ENCODE measurements at places on chromosomes 13 and 19.

GRCh38 chr19:1169921-1170885, 3.9 kb downstream of the SBNO2 start:
- DNase-seq, result no peak

DNA sequence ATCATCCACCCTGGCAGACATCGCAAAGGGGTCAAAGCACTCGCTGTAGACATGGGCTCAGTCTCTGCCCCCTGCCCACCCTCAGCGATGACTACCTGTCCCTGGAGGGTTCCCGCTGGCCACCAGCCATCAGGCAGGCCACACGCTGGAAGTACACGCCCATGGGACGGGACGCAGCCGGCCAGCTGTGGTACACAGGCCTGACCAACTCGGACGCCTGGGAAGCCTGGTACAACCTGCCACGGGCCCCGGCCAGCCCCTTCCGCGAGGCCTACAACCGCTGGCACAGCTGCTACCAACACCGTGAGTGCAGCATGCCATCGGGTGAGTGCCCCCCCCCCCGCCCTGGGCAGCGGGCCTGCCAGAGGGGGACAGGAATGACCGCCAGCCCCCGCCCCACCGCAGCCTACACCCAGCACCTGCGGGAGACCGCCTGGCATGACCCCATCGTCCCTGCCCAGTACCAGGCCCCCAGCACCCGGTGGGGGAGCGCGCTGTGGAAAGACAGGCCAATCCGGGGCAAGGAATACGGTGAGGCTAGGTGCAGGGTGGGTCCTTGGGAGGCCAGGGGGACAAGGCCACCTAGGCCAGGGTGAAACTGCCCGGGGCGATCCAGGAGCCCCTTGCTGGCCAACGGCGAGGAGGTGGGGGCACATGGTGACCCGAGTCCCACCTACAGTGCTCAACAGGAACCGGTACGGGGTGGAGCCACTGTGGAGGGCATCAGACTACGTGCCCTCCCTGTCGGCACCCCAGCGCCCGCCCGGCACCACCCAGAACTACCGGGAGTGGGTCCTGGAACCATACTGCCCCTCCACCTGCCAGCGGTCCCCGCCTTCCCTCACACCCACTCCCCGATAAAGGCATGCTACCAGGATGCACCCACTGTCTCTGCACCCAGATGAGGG, 4.4 kb downstream of the TEKTIP1 start:
- no peak for DNase-seq

DNA sequence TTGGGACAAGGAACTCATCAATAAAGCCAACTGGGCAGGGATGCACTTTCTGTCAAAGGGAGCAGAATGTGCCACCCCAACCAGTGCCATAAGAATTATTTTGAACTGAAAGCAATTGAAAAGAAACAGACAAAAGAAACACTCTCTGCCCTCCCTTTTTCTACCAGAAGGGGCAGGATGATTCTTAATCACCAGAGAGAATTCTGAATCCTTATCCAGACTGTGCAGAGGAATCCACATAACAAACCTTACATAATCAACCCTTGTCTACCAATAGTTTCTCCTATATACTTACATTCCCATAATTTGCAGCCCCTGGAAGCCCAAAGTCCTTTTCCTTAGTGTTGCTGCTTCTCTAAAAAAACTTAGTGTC, 520.7 kb upstream of the NBEA start:
- no peak for DNase-seq

DNA sequence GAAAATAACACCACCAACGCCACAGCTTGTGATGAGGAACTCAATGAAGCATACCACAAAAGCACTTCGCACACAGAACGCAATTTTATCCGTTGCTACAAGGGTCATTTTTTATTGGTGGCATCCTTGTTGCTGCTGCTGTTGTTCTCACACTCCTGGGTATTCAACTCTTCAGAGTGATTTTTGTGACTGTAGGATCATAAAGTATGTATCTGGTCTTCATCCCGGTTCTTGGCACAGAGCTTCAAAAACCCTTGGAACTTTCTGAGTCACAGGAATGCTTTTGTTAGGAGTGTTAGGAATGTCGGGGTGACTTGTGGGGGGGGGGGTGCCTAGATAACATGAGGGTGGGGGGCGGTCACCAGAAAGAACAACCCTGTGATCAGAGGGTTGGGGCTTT, 108.4 kb downstream of the ZNF557 start:
- no peak for DNase-seq

GRCh38 chr19:39405261-39405957, 1.2 kb upstream of the ZFP36 start:
- DNase-seq, result no peak

GRCh38 chr19:39834287-39834841, 402 bp upstream of the DYRK1B start:
- DNase-seq, result no peak

GRCh38 chr19:49861541-49862378, 5.6 kb downstream of the PNKP start:
- no peak for DNase-seq

DNA sequence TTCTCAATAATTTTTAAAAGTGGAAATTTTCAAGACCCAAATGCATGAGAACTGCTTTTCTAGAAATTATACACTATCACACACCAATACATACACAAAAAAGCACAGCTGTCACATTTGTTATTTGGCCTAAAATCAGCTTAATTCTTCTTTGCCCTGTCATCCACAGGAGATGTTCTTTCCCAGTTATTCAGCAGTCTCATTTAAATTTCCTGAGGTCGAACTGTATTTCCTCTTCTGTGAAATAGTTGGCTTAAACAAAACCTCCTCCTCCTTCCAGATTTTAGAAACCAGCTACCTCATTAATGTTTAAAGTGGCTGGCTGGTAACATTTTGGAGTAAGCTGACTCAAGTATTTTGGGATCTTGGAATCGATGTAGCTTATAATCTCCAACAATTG, 39.1 kb downstream of the SMAD9 start:
- no peak for DNase-seq

DNA sequence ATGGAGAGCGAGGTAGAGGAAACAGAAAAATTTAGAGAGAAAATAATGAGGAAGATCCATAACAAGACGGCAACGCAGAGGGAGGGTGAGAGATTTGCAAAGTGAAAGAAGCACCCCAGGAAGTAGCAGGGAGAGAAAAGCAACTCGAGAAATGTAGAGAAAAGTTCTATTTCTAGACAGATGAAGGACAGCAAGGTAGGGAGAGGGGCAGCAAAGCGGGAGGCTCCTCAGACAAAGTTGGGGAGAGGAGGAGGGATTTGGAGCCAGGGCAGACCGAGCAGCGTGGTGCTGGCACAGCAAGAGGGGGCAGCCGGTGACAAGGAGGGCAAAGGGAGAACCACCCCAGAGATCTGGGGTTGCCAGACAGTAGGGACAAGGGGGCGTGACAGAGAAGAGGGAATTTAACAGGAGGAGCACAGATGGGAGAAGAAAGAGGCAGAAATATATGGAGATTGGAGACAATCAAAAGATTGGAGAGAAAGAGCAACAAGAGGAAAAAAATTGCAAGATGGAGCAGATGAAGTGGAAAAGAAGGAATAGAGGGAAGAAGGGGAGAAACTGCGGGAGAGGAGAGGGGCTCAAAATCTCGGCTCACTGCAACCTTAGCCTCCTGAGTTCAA, 989 bp downstream of the ZNF766 start:
- no peak for DNase-seq

- peak; percentile 98 for DNase-seq
Measured at GRCh38 chr19:752652-753517, 2.0 kb downstream of the MISP start.

GRCh38 chr13:69776937-69777336, 330.7 kb upstream of the ATXN8OS start:
- DNase-seq, result no peak

DNA sequence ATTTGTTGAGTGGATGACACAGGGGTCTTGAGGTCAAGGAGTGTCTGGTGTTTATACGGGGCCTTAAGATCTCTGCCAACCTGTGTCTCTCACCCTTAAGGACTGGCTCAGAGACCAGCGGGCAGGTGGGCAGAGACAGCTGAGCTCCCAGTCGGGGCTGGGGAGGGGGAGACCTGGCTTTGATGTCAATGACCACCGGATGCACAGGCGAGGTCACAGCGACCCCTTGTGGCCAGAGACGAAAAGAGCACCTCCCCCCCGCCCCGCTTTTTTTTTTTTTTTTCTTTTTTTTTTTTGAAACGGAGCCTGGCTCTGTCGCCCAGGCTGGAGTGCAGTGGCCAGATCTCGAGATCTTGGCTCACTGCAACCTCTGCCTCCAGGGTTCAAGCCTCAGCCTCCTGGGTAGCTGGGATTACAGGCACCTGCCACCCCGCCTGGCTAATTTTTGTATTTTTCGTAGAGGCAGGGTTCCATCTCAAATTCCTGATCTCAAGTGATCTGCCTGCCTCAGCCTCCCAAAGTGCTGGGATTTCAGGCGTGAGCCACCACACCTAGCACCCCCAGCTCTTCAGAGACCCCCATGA, 12.1 kb upstream of the KLK14 start:
- peak; percentile 71 for DNase-seq

- DNase-seq, result no peak
Measured at GRCh38 chr19:42487032-42487797, 41.1 kb downstream of the CEACAM1 start.

GRCh38 chr13:98026457-98026857, 73.0 kb downstream of the IPO5 start:
- peak; percentile 33 for DNase-seq

DNA sequence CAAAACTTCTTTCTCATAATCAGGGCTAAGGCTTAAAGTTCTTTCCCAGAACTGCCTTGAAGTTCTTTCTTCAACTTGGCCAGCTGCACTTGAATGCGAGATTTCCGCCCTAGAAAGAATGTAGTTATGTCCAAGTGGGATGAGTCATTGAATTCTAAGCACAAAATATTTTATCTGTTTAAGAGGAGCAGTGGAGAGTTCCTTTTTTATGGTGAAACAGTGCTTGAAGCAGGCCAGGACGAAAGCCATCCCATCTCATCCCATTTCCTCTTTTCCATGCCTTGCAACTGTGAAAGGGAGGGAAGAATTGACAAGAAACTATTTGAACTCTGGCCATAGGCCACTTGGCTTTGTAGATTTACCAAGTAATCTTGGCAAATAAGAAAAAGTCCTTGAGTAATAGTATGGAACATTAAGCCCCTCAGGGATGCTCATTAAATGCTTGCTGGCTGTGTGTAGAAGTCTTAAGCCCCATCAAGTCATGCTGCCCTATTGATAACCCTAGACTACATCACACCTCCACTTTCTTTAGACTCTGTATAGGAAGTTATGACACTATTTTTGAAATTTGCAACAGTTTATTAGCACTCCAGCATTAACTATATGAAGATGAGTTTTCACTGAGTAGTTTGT, 174.5 kb downstream of the KCTD12 start:
- DNase-seq, result no peak

DNA sequence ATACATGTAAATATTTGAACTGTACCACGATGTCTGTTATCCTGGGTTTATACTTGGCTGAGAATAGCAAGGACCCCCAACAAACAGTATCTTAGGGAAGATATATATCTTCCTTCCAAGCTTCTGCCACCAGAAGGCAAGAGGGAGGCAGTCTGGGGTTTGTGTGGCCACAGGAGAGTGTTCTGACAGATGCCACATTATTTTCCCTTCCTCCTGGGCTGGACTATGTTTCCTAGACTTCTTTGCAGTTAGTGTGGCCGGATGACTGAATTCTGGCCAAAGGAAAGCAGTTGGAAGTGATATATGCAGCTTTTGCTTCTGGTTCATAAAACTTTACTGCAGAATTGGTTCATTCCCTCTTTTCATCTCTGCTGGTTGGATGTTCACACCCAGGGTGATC, 39.9 kb upstream of the TMTC4 start:
- DNase-seq, result no peak

DNA sequence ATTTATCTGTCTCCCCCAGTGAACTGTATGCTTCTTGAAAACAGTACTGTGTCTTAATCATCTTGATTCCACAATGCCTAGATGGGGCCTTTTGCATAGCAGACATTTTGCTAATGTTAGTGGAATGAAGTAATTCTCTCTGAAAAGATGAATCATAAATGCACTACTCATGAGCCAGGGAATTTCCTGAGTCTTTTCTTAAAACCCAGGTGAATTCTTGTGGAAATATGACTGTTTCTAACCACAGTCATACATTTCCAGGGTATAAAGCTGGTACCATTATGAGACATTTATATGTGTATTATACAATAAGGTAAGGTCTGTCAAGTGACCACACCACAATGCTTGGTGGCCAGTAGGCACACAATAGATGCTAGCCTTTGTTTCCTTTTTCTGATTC, 5.5 kb upstream of the KCTD4 start:
- no peak for DNase-seq

- DNase-seq, result no peak
Measured at GRCh38 chr19:29541473-29542253, 15.9 kb downstream of the VSTM2B start.

DNA sequence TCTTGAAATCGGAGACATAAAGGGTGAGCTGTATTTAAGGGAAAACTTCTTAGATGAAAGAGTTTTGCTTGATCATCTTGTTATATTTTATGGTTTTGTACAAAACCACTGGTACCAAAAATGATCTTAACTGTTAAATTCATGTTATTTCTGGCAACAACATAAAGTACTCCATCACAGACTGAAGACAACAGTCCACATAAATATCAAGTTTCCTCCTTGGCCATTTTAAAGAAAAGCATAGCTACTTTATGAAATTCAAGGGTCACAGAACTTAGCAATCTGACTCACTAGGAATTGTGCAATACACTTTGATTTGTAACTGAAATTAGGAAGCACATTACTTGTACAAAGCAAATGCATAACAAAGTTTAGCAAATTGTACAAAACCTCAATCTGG, 66.3 kb downstream of the TBC1D4 start:
- DNase-seq, result no peak

DNA sequence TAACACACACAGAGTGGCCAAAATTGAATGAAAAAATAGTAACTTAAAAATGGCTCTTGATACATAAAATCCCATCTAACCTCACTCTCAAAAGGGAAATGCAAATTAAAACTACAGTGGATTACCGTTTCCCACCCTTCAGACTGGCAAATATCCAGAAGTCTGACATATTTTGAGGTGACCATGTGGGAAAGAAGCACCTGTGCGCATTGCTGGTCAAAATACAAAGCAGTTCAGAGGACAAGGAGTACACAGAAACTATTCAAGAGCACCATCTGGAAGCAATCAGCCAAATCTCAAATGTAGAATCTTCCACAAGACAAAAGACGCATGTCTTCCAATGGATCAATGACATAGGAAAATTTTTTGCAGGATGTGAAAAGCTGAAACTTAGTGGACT, 23.2 kb downstream of the NALCN start:
- no peak for DNase-seq

DNA sequence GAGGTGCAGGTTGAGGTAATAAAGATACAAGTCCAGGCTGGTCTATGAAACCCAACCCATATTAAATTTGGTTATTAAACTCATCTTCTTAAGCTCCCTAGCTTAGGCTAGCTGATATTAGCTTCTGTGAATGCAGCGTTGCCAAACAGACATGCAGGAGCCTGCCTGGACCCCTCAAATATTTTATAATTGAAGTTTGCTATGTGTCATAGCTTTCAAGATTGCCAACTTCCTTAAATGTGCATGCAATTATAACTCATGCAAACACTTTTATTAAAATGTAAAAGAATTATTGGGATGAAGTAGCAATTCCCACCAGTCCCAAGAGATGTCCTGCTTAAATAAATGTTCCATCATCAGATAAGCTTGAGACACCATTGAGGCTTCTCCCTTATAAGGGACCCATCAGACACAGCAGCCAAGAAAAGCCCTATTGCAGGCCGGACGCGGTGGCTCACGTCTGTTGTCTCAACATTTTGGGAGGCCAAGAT, 51.3 kb downstream of the MBNL2 start:
- no peak for DNase-seq

Data from HuH-7.5 (cell line).